Activated naive CD4-positive, alpha-beta T cell treated with anti-CD3 and anti-CD28 coated beads, Interleukin-2, amount 50 U/mL, for 16 hours (primary cell): ENCODE measurements at places on chromosomes 4 and X.

GRCh38 chr4:107978716-107979451 is 10.8 kb upstream of the HADH start:
- no peak for DNase-seq

DNA sequence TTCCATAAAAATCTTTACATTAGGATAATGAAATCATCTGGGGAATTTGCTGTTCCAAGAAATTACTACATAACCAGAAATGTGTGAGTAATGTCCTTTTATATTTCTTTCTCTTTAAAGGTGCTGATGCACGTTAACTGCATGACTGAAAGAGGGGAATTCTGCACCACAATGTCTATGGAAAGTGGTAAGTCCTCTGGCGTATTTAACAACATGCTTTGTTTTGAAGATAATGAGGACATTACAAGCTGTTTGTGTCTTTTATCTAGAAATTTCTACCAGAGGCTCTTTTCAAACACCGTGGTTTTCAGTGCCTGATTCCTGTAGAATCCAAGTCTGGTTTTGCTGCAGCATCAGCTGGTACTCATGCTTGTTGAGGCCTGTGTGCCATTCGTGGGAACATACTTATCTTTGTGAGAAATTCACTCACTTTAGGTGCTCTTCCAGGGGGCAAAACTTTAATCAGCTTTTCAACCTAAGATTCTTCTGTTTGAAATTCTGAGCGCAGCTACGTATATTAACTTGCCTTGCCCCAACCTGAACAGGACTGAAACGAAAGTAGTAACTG is 257.2 kb downstream of the PDHA2 start:
- DNase-seq = no peak

DNA sequence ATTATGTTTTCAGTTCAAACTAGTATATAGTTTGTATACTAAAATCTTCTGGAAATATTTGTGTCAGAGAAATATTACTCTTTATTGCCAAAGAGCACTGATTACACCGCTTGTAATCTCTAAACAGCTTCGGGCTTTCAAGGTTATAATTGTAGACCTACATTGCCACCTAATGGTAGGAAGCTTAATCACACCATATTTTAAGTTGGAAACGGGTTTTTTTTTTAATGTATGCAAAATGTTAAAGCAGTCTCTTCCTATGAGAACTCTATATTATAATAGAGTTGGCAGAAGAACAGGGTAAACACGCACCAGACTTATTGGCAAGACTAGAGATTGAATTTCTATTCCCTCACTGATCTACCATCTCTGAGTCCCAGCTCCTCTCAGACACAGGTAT is 19.5 kb upstream of the NFXL1 start:
- DNase-seq = no peak

- no peak for DNase-seq
Measured at GRCh38 chr4:89008166-89008565, 48.8 kb downstream of the FAM13A start.

DNA sequence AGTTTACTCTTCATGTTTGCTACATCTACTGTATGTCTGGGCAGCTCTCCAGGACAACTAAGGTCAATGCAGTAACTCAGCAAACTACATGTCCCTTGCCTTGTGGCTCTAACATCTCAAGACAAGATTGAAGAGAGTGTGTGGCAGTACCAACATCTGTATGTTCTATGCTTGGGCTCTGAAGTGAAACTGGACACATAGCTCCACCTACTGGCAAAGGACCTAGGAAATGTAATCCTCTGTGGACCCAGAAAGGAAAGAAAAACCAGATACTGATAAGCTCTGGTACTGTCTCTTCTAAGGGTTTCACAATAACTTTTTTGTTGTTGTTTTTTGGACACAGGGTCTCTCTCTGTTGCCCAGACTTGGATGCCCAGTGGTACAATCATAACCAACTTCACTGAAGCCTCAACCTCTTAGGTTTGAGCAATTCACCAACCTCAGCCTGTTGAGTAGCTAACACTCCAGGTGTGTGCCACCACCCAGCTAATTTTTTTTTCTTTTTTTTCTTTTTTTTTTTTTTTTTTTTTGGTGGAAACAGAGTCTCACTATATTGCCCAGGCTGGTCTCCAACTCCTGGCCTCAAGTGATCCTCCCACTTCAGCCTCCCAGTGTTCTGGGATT is 64.1 kb downstream of the QDPR start:
- DNase-seq = peak; percentile 47

DNA sequence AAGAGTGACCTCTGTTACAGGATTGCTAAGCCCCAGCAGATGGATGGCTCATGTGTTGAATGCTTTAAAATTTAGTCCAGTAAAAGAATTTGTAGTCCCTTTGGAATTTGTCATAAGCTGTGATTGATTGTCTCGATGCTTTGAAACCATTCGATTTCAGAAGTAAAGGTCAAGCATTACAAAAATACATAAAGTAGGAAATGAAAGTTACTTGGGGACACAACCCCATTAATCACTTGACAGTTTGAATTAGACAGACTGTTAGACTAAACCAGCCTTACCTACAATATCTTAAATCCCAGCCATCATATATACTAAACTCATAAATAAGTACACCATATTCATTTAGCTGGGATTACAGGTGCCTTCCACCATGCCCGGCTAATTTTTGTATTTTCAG is 6.6 kb downstream of the REST start:
- no peak for DNase-seq

GRCh38 chr4:178340468-178340867 is 898.2 kb upstream of the AGA start:
- no peak for DNase-seq

GRCh38 chrX:30831082-30831481 is 58.0 kb downstream of the TAB3 start:
- DNase-seq = peak; percentile 29

- DNase-seq = no peak
Measured at GRCh38 chr4:61773655-61774245, 573.6 kb downstream of the ADGRL3 start.

- DNase-seq = no peak
Measured at GRCh38 chr4:25308761-25309160, 3.8 kb upstream of the ZCCHC4 start.

GRCh38 chr4:43331226-43332051 is 438.9 kb downstream of the GRXCR1 start:
- DNase-seq = no peak

DNA sequence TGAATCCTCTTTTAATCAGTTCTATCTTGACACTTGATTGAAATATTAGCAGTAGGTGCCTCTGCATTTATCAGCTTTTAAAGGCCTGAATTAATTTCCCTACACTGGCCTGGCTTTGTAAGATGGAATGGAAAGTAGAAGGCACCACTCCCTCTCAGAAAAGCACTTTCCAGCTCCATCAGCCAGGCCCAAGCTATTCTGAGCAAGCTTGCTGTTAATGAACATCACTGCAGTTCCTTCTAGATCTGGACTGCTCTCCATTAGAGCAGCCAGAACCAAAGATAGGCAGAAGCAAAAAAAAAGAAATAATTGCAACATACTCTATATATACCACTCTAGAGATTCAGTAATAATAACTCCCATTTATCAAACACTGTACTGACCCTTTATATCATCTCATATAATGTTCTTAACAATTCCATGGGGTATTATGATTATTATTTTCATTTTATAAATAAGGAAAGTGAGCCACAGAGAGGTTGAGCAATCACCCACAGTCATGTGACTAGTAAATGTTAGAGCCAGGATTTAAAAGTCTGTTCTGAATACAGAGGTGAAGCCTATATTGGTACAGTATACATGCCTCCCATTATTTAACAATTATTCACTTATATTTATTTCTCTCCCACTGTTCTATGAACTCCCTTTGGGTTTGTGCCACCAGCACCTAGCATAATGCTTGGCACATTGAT is 39.4 kb upstream of the GPC3 start:
- DNase-seq = no peak

- no peak for DNase-seq
Measured at GRCh38 chr4:36652857-36653256, 371.4 kb downstream of the DTHD1 start.

GRCh38 chr4:172270397-172270796 is 457.2 kb downstream of the GALNTL6 start:
- no peak for DNase-seq

DNA sequence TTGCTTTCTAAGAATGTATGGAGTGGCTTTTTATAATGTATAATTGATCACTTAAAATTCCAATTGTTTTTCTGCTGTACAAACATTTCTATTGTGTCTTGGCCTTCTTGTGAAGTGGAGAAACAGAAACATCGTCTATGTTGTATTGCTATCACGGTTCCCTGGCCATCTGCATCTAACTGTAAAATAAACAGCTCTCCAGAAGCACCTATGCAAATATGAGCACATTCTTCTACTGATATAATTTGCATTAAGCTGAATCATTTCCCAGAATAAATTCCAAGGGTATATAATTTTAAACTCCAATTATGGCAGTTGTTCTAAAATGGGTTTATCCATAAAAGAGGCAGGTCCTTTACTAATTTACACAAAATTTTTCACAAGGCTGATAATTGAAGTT is 261.6 kb upstream of the STS start:
- DNase-seq = no peak

GRCh38 chr4:170374770-170375169 is 285.0 kb upstream of the AADAT start:
- no peak for DNase-seq

DNA sequence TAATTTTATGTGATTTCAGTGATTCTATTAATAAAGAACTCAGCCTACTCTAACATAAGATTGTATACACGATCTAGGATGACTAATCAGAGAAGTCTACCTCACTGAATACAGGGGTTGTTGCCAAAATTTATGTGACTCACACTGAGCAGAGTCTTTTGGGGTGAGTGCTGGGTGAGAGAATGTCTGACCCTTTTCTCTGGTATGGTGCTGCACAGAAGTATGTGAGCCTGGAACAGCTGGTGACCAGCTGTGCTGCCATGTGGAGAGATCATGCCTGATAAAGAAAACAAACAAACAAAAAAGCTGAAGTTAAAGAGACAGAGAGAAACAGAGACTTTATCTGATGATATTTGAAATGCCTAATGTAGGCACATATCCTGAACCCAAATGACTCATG is 618.1 kb upstream of the GRIA3 start:
- DNase-seq = no peak

GRCh38 chr4:14965071-14965470 is 37.2 kb upstream of the CPEB2 start:
- no peak for DNase-seq

GRCh38 chrX:20653070-20653469 is 386.4 kb upstream of the RPS6KA3 start:
- DNase-seq = no peak

- no peak for DNase-seq
Measured at GRCh38 chr4:90069151-90069550, 58.0 kb upstream of the CCSER1 start.

GRCh38 chr4:172857026-172857425 is 311.6 kb upstream of the GALNT7 start:
- DNase-seq = no peak

GRCh38 chr4:160159457-160159856 is 1056.6 kb downstream of the RAPGEF2 start:
- no peak for DNase-seq

- DNase-seq = no peak
Measured at GRCh38 chr4:62243895-62244294, 1043.8 kb downstream of the ADGRL3 start.

DNA sequence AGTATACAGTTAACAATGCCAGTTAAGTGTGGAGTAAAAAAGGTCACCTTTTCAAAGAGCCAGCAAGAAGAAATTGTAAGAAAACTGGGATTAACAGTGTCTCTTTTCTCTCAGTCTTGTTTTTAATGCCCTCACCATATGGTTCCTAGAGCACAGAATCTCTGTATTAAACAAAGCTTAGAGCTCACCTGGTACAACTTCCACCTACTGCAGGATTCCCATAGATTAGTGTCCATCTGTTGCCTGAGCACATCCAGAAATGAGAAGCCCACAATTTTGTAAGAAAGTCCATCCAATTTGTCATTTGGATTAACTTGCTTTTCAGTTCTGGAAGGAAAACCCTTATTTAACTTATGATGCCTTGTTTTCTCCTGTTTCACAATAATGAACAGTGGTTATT is 1037.1 kb downstream of the STPG2 start:
- DNase-seq = no peak

DNA sequence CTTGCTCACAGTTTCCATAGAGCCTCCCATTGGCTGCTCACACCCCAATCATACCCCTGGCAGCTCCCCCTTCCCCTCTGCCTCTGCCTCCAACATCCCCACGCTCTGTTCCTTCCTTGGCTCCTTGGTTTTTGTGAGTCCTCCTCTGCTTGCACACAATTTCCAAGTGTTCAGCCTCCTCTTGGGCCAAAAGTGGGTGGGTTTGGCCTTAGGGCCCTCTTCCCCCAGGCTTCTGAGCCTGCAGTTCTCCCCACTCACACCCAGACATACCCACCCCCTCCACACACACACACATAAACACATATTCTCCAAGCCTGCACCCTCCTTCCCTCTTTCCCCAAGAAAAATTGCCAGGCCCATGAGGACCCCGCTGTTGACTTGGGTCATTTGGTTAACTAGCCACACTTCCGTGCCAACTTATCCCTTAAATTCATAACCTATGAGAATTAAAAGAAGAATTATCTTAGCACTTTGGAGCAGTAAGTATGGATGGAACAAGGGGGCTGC is 4.5 kb downstream of the APLN start:
- no peak for DNase-seq

DNA sequence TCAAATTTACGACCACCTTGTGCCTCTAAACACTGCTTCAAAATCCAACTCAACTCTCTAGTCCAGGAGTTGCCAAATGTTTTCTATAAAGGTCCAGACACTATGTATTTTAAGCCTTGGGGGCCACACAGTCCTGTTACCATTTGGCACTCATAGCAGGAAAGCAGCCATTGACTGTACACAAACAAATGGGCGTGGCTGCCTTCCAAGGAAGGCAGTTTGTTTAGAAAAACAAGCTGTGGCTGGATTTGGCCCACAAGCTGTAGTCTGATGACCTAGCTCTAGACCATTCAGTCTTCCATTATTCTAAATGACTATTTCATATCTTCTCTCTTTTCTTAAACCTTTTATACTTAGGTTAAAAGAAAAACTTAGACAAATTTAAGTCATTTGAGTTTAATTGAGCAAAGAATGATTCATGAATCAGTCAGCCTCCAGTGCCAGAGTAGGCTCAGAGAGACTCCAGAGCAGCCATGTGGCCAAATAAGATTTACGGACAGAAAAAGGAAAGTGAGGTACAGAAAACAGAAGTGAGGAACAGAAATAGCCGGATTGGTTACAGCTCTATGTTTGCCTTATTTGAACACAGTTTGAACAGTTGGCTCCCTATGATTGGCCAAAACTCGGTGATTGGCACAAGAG is 825.8 kb upstream of the LCORL start:
- no peak for DNase-seq

- DNase-seq = no peak
Measured at GRCh38 chr4:139112650-139113049, 64.4 kb downstream of the ELF2 start.

DNA sequence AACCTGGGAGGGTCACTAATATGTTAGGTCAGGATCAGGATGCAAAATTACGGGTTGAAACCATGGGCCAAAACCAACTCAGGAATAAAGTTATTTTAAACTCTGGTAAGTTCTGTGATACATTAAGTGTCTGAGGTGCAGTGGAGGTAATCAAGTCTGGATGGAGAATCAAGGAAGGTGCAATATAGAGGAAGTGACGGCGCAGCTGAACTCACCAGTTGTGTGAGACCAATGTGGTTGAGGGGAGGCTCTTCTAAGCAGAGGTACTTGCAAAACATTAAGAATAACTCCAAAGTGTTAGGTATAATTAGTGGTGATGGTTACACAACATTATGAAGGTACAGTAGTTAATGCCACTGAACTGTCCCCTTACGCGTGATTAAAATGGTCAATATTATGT is 19.7 kb downstream of the GAB3 start:
- DNase-seq = no peak

GRCh38 chrX:619451-619811 is 11.2 kb upstream of the SHOX start:
- DNase-seq = no peak
